NCI-H345 (cell line): ENCODE measurements at places on chromosomes 3 and 15.

GRCh38 chr3:58754074-58754473 lies 87.5 kb upstream of the FAM3D start:
- DNase-seq: no peak

GRCh38 chr3:191350396-191351090 lies 20.2 kb upstream of the UTS2B start:
- no peak for DNase-seq

DNA sequence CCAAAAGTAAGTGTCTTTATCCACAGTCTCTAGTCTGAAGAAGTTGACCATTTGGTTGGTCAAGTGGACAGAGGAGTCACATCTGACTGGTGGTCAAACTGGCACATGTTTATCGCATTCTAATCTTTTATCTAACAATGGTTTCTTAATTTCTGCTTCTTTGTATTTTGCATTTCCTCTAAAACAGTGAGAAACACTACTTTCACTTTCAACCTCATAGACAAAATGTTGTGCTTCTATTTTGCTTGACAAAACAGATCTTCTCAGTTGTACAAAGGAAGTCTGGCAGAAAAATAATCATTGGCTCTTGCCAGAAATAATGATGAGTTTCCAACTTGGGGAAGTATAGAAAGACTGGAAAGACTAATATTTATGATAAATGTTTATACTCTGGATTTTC lies 103.9 kb downstream of the MME start:
- DNase-seq: no peak

DNA sequence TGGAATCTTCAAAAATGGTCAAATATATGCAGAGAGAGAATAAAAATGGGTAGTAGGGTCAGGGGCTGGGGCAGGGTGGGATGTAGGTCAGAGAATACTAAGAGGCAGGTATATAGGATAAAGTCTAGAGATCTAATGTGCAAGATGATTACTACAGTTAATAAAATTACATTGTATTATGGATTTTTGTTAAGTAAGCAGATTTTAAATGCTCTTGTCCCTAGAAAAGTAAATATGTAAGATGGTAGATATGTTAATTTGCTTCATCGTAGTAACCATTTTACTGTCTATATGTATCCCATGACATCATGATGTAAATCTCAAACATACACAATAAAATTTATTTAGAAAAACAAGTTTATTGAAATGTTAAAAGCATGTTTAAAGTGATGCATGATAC lies 1051.4 kb downstream of the AGBL1 start:
- DNase-seq: no peak

DNA sequence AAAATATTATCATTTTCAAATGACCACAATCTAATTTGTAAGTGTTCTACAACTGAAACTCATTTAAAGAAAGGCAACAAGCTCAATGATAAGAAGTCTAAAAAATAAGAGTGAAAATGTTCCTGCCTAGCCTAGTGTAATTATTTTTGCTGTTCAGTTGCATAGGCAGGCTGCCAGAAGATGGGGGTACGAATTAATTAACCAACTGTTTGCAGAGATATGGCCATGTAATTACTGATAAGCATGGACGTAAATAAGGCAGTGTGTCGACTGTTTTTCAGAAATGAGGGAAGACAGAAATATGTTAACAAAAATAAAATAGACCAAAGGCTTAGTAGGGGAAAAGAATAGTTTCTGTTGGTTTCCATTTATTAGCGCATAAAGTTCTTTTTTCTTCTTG lies 24.7 kb upstream of the SCAANT1 start:
- DNase-seq: no peak

- DNase-seq: peak; percentile 0
Observed at GRCh38 chr3:147574621-147575020, 165.5 kb downstream of the ZIC1 start.

- DNase-seq: no peak
Observed at GRCh38 chr3:196631682-196632045, 7.8 kb upstream of the NRROS start.

- no peak for DNase-seq
Observed at GRCh38 chr3:62843508-62843907, 31.7 kb downstream of the CADPS start.

DNA sequence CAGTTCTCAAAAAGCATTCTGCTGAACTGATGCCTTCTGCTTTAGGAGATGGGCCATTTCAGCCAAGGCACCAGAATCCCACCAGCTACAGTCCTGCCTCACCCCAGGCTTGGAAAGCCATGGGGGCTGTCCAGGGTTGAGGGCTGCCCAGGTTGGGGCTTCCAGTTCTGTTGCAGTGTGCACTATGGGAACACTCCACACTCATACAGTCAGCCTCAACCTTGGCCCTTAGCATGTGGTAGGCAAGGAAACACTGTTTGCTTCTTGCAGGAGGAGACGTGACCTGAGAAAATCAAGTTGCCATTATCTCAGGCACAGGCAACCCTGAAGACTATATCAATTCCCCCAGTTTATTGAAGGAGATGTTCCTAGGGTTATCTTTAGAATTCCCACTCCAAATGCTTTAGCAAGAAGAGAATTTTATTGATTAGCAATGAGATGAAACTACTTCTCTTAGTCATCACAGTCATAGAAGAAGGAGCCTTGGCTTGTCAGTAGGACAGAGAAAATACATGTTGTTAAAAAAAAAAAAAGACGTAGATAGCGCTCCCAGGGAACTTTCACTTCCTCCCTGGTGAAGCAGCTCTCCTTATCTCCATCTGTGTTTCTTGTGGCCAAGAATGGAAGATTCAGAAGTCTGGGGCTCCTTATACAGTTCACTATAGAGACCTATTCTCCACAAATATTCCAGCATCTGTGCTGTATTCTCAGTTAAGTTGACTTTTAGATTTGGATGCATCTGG lies 38.3 kb upstream of the IL12A start:
- DNase-seq: no peak

DNA sequence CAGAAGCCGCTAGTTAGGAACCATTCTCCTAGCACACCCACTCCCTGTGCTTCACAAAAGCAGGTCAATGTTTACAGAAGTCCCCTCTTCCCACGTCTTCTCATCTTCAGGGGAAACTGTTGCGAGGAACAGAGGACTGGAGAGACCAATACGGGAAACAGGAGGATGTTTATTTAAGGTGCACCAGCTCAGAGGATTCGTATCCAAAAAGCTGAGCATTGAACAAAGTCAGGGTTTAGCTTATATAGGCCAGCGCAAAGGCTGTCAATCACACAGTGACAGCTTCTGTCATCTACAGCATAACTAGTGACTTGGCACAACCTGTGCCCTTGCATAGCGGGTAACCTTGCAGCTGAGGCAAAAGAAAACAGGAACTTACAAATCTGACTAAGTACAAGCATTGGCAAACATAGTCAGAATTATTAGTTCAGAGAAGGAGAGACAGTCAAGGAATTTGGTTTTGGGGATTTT lies 61.3 kb downstream of the ZDHHC19 start:
- DNase-seq: no peak

- no peak for DNase-seq
Observed at GRCh38 chr3:149619136-149619535, 38.7 kb downstream of the WWTR1 start.

- DNase-seq: no peak
Observed at GRCh38 chr3:139458348-139458747, 18.0 kb downstream of the RBP2 start.

DNA sequence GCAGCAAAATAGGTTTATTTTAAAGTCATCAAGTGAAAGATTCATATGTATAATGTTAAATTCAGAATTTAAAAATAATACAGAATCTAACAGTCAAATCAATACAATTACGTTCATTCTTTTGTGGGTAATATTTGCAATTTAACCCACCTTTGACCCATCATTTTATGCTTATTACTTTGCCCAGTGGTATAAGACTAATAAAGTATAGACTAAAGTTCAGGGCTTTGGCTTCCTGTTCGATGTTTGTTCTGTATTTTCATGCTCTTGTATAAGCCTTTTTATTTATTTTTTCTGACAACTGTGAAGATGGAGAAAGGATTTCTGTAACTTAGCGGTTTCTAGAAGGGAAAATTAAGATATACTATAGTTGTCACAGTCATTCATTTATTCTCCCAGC lies 44.3 kb upstream of the EIF3J start:
- DNase-seq: no peak

- DNase-seq: no peak
Observed at GRCh38 chr3:131729643-131730017, 226.9 kb upstream of the MRPL3 start.

- DNase-seq: no peak
Observed at GRCh38 chr3:106114848-106115247, 246.0 kb upstream of the CBLB start.

DNA sequence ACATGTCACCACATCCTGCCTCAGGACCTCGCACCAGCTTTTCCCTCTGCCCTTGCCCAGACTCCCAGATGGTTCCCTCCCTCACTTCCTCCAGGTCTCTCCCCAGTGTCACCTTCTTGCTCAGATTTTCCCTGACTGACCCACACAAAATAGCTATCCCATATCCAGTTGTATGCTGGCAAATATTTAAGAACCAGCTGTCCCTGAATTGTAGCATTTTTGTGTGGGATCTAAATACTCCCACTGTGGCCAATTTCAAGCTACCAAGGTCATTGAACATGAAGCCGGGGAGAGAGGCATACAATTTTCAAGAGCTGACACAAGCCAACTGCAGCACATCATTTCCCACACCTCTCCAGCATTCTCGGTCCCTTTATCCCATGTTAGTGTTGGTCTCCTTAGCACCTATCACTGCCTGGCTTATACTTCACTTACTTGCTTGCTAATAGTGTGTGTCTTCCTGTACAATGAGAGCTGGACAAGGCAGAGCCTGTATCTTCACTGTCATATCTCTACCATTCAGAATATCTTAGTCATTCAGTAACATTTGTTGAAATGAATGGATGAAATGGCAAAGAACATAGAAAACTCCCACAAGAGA lies 101.3 kb upstream of the CTNNB1 start:
- DNase-seq: no peak

GRCh38 chr15:70027518-70027917 lies 70.2 kb downstream of the TLE3 start:
- DNase-seq: no peak

- no peak for DNase-seq
Observed at GRCh38 chr3:181302960-181303359, 313.4 kb upstream of the DNAJC19 start.

DNA sequence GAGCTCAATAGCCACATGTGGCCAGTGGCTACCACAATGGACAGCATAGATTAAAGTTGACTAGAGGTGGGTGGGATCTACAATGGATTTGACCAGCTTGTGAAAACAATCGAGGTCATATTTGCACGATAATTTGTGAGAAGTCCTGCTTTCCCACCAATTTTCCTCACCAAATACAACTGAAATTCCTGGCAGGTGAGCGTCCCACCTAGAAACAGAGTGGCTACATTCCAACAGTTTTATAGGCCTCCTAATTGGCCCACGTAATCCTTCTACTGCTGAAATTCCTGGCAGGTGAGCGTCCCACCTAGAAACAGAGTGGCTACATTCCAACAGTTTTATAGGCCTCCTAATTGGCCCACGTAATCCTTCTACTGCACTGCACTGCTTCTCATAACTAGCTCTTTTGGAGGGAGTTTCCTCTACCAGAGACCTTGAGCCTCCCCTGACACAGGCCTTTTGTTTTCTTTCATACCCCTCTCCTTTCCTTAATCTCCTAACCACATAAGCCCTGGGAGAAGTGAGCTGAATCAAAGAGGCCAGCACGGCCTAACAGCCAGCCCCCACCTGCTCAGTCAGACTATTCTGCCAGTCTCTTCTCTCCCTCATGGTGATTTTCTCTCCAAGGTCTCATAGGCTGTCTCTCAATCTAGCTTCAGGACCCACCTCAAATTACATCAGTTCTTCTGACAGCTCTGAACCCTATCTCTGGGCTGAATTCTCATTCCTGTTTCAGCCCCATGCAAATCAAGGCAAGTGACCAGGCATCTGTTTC lies 80.2 kb downstream of the BFSP2 start:
- no peak for DNase-seq

DNA sequence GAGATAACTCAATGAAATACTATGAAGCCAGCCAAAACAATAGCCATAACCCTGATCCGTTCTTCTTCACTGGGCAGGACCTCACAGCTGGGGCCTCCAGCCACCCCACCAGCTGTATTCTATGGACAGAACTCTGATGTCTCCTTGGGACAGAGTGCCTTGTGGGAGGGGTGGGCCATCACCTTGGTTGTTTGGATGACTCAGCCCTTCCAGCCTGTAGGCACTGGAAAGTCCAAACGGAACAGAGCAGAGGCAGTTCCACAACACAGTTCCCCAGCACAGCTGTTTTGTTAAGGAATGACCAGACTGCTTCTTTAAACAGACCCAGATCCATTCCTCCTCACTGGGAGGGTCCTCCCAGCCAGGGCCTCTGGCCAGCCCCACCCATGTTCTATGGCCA lies 31.9 kb upstream of the ZBED2 start:
- no peak for DNase-seq

DNA sequence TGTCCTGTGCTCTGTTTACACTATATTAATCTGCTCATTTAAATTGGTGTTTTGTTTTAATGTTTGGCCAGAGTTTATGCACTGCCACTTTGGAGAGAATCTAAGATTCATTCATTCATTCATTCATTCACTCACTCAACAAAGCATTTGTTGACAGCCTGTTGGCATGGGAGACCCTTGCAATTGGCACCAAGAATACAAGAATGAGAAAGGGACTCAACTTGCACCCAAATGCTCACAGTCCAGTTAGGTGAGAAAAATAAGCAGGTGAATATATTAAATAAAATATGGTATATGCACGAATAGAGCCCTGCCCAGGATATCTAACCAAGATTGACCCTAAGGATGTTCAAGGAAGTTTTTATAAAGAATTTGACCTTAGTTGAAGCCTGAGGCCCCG lies 80.4 kb downstream of the TGFBR2 start:
- no peak for DNase-seq

- no peak for DNase-seq
Observed at GRCh38 chr3:119627461-119627860, 29.8 kb downstream of the PLA1A start.

- no peak for DNase-seq
Observed at GRCh38 chr3:184168363-184169120, 6.1 kb upstream of the AP2M1 start.
